ENCODE measurements at places on chromosomes 7 and 10.

GRCh38 chr10:78053211-78053868 lies 19.7 kb downstream of the RPS24 start:
- H3K4me3 ChIP-seq = no peak overlapping the region
- no peak for DNase-seq
- H3K27me3 ChIP-seq = no peaks in the 10 kb centered on the region
- no peaks in the 10 kb centered on the region for H3K4me1 ChIP-seq

- no peaks in the 10 kb centered on the region for H3K4me1 ChIP-seq
- DNase-seq = no peak
- H3K36me3 ChIP-seq = no peaks in the 10 kb centered on the region
- H3K27me3 ChIP-seq = no peaks in the 10 kb centered on the region
- no peak overlapping the region for H3K4me3 ChIP-seq
Observed at GRCh38 chr10:107899075-107899474, 734.6 kb upstream of the SORCS1 start.

GRCh38 chr7:100835903-100836811 lies 8.8 kb upstream of the EPHB4 start:
- peak; percentile 70 for DNase-seq
- H3K36me3 ChIP-seq = no peaks in the 10 kb centered on the region
- H3K4me3 ChIP-seq = no peak overlapping the region
- H3K4me1 ChIP-seq = peaks cover 16% of the 10 kb centered on the region
- no peaks in the 10 kb centered on the region for H3K27me3 ChIP-seq

GRCh38 chr7:128067983-128068382 lies 36.7 kb upstream of the LRRC4 start:
- no peak overlapping the region for H3K27ac ChIP-seq
- no peak overlapping the region for H3K4me3 ChIP-seq
- DNase-seq = no peak

GRCh38 chr10:70549962-70550458 lies 52.5 kb downstream of the PRF1 start:
- H3K4me1 ChIP-seq = peaks cover 3% of the 10 kb centered on the region
- no peak overlapping the region for H3K27ac ChIP-seq
- DNase-seq = peak; percentile 71
- H3K4me3 ChIP-seq = no peak overlapping the region
- H3K36me3 ChIP-seq = no peaks in the 10 kb centered on the region

GRCh38 chr7:148515728-148516695 lies 74.6 kb upstream of the C7orf33 start:
- H3K4me1 ChIP-seq = no peaks in the 10 kb centered on the region
- H3K36me3 ChIP-seq = no peaks in the 10 kb centered on the region
- no peak for DNase-seq
- no peak overlapping the region for H3K4me3 ChIP-seq
- H3K27ac ChIP-seq = no peak overlapping the region

DNA sequence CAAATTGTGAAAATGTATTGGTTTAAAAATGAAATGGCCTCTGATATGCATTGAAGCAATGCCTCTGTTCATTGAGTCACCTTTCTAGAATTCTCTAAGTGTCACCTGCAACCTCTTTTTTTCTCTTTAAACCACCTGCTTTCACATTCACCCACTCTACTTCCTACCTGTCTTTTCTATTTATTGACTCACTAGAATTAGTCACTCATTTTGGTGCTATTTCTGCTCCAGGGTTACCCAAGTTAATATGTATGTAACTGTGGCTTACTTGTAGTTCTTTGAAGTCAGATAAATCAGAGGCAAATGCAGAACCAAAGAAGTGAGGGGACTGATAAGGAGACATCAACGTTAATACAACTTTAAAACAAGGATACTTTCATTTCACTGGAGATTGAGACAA lies 674.7 kb downstream of the CCSER2 start:
- H3K36me3 ChIP-seq = no peaks in the 10 kb centered on the region
- H3K4me3 ChIP-seq = no peak overlapping the region
- no peaks in the 10 kb centered on the region for H3K27me3 ChIP-seq
- no peak for DNase-seq

- no peaks in the 10 kb centered on the region for H3K27me3 ChIP-seq
- no peak overlapping the region for H3K27ac ChIP-seq
- peaks cover 19% of the 10 kb centered on the region for H3K4me1 ChIP-seq
- no peak overlapping the region for H3K4me3 ChIP-seq
Observed at GRCh38 chr10:132195366-132196075, 8.8 kb downstream of the DPYSL4 start.

- no peak for DNase-seq
- H3K4me1 ChIP-seq = peaks cover 12% of the 10 kb centered on the region
- H3K36me3 ChIP-seq = no peaks in the 10 kb centered on the region
- H3K27ac ChIP-seq = no peak overlapping the region
- H3K4me3 ChIP-seq = no peak overlapping the region
- no peaks in the 10 kb centered on the region for H3K27me3 ChIP-seq
Observed at GRCh38 chr10:33725430-33725829, 391.0 kb upstream of the NRP1 start.

GRCh38 chr7:158609313-158609974 lies 21.8 kb upstream of the PTPRN2 start:
- H3K36me3 ChIP-seq = no peaks in the 10 kb centered on the region
- no peak for DNase-seq
- no peak overlapping the region for H3K27ac ChIP-seq
- no peaks in the 10 kb centered on the region for H3K27me3 ChIP-seq
- no peak overlapping the region for H3K4me3 ChIP-seq

GRCh38 chr7:98875501-98875900 lies 2.8 kb upstream of the TRRAP start:
- peaks cover 23% of the 10 kb centered on the region for H3K4me1 ChIP-seq
- no peak for DNase-seq
- no peak overlapping the region for H3K27ac ChIP-seq
- H3K27me3 ChIP-seq = no peaks in the 10 kb centered on the region
- H3K4me3 ChIP-seq = no peak overlapping the region

- no peaks in the 10 kb centered on the region for H3K36me3 ChIP-seq
- H3K4me1 ChIP-seq = no peaks in the 10 kb centered on the region
- H3K27ac ChIP-seq = no peak overlapping the region
- H3K4me3 ChIP-seq = no peak overlapping the region
Observed at GRCh38 chr7:117021366-117021765, 68.1 kb downstream of the ST7 start.

DNA sequence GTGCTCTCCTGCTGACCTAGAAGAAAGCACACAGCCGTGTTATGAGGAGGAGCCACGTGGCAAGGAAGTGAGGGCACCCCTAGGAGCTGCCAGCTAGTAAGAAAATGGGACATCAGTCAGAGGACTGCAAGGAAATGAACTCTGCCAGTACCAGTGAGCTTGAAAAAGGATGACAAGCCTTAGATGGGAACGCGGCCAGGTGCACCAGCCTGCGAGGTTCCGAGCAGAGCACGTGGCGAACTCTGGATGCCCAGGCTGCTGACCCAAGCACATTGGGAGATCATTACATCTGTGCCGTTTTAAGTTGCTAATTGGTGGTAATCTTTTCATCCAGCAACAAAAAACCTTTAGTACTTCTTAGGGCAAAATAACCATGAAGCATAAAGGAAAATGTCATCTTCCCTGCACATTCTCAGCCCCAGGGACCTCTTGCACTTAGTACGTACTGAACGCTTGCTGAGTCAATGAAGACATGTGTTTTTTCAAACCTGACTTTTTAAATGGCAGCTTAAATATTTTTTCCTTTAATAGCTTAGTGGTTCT lies 69.4 kb downstream of the AMZ1 start:
- peak overlapping the region; percentile 93 for H3K27ac ChIP-seq
- H3K36me3 ChIP-seq = no peaks in the 10 kb centered on the region
- no peak for DNase-seq
- peaks cover 57% of the 10 kb centered on the region for H3K4me1 ChIP-seq

DNA sequence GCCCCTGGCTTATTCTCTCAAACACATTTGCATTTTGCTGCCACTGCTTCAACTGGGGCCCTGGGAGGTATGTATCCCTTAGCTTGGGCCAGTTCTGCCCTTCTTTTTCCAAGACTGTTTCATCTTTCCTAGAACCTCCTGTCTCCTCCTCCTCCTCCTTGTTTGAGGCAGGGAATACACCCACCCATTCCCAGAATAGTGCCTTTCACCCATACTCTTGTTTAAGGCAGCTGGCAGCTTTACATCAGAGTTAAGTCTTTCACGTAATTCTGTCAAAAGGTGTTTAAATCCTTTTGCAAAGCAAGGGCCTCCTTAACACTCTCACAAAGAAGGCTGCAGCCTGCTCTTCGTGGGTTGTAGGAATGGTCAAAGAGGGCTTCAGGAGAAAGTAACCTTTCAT lies 150.9 kb upstream of the AGK start:
- no peaks in the 10 kb centered on the region for H3K27me3 ChIP-seq
- no peak overlapping the region for H3K4me3 ChIP-seq
- no peaks in the 10 kb centered on the region for H3K36me3 ChIP-seq
- no peak for DNase-seq

GRCh38 chr7:99835189-99835588 lies 7.4 kb downstream of the CYP3A43 start:
- H3K27ac ChIP-seq = no peak overlapping the region
- no peak overlapping the region for H3K4me3 ChIP-seq
- DNase-seq = no peak
- H3K36me3 ChIP-seq = no peaks in the 10 kb centered on the region
- no peaks in the 10 kb centered on the region for H3K27me3 ChIP-seq

DNA sequence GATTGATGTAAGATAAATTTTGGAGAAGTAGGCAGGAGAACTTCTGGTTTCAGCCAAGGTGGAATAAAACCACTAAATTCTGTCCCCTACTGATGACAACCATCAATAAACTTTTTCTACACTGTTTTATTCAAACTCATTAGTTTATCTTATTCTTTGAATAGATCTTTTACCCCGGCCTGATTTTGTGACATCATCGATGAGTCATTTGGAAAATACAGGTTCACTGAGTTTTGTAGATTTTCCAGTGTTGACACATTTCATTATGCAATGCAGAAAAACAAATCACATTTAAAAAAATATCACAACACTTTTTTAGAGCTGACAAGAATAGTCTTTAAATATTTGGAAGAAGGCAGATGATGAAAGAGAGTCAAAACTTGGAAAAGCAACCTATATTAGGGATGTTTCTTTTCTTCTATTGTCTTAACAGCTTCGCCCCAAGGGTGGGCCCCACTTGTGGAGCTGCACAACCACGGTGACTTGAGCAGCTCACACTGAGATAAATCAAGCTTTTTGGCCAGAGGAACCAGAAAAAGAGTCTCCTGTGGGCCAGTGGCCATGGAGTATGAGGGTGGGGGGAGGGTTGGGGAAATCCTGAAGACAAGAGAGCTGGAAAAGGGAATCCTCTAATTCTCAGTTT lies 112.8 kb downstream of the PTEN start:
- H3K4me3 ChIP-seq = no peak overlapping the region
- no peaks in the 10 kb centered on the region for H3K36me3 ChIP-seq
- no peak for DNase-seq

DNA sequence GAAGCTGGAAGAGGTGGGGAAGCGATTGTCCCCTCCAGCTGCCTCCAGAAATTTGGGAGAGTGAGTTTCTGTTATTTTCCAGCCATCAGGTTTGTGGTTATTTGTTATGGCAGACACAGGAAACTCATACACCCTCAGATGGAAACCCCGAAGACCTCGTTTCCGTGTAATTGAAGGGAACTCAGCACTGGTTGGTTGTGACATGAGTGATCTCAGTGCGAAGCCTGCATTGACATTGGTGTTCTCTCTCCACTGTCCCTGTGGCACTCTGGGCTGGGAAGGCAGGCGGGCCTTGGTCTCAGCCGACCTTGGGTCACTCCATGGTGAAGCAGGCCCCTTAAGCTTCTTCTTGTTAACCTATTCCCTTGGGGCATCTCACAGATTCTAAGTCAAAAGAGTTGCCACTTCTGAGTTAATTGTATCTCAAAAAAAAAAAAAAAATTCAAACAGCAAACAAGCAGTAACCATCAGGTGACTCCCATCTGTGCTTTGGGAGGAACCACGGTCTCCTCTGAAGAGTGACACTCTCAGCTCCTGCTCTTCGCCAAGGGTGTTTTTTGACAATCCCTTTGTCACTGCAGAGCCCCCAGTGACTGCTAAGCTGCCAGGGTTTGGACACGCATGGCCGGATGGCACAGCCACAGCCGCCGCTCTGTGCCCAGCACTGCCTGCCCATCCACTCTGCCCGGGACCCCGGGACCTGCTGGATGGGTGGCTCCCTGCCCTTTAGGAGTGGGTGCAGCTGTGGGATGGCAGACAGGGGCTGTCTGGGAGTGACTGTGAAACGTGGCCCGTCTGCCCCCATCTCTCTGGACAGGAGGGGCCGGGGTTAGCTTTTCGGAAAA lies 233.6 kb downstream of the PRPF18 start:
- no peaks in the 10 kb centered on the region for H3K27me3 ChIP-seq
- H3K4me1 ChIP-seq = peaks cover 27% of the 10 kb centered on the region
- no peak for DNase-seq

- no peaks in the 10 kb centered on the region for H3K36me3 ChIP-seq
- H3K4me3 ChIP-seq = no peak overlapping the region
- no peak for DNase-seq
- no peak overlapping the region for H3K27ac ChIP-seq
- H3K4me1 ChIP-seq = peaks cover 14% of the 10 kb centered on the region
- no peaks in the 10 kb centered on the region for H3K27me3 ChIP-seq
Observed at GRCh38 chr10:114353383-114353782, 50.9 kb downstream of the AFAP1L2 start.

- H3K4me3 ChIP-seq = no peak overlapping the region
- H3K36me3 ChIP-seq = no peaks in the 10 kb centered on the region
- H3K27me3 ChIP-seq = no peaks in the 10 kb centered on the region
- H3K4me1 ChIP-seq = no peaks in the 10 kb centered on the region
- no peak for DNase-seq
Observed at GRCh38 chr7:28675429-28675828, 263.1 kb downstream of the CREB5 start.

- no peaks in the 10 kb centered on the region for H3K36me3 ChIP-seq
- no peak overlapping the region for H3K27ac ChIP-seq
- no peaks in the 10 kb centered on the region for H3K4me1 ChIP-seq
- H3K4me3 ChIP-seq = no peak overlapping the region
Observed at GRCh38 chr7:45610019-45610418, 35.9 kb downstream of the ADCY1 start.

- no peak overlapping the region for H3K4me3 ChIP-seq
- no peaks in the 10 kb centered on the region for H3K27me3 ChIP-seq
- no peaks in the 10 kb centered on the region for H3K36me3 ChIP-seq
- H3K4me1 ChIP-seq = no peaks in the 10 kb centered on the region
- no peak overlapping the region for H3K27ac ChIP-seq
Observed at GRCh38 chr7:117485118-117485620, 5.3 kb downstream of the CFTR start.

DNA sequence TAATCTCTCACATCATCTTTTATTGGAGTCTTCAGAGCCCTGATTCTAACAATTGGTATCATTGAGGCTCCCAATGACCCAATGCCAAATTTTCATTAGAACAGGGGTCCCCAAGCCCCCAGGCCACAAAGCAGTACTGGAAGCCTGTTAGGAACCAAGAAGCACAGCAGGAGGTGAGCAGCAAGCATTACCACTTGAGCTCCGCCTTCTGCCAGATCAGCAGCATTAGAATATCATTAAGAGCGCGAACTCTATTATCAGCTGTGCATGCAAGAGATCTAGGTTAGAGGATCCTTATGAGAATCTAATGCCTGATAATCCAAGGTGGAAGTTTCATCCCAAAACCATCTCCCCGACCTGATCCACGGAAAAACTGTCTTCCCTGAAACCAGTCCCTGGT lies 23.1 kb downstream of the KIF5B start:
- H3K4me3 ChIP-seq = no peak overlapping the region
- no peaks in the 10 kb centered on the region for H3K4me1 ChIP-seq
- DNase-seq = no peak
- no peak overlapping the region for H3K27ac ChIP-seq
- H3K27me3 ChIP-seq = no peaks in the 10 kb centered on the region
- H3K36me3 ChIP-seq = peaks cover 100% of the 10 kb centered on the region

GRCh38 chr7:40331915-40332314 lies 197.1 kb downstream of the SUGCT start:
- H3K4me1 ChIP-seq = no peaks in the 10 kb centered on the region
- no peaks in the 10 kb centered on the region for H3K36me3 ChIP-seq
- H3K4me3 ChIP-seq = no peak overlapping the region
- no peak overlapping the region for H3K27ac ChIP-seq

Measured in right atrium auricular region (tissue), 2 donors.